ENCODE measurements at places on chromosomes 16 and 17. TPM values are rescaled to one million over a fixed set of nuclear protein-coding genes. Genes with fewer than 3 reads are reported as not detected.

RDM1 gene
- 13.5 TPM for total RNA-seq

ZNF48 gene
- total RNA-seq = 15.6 TPM

DNA sequence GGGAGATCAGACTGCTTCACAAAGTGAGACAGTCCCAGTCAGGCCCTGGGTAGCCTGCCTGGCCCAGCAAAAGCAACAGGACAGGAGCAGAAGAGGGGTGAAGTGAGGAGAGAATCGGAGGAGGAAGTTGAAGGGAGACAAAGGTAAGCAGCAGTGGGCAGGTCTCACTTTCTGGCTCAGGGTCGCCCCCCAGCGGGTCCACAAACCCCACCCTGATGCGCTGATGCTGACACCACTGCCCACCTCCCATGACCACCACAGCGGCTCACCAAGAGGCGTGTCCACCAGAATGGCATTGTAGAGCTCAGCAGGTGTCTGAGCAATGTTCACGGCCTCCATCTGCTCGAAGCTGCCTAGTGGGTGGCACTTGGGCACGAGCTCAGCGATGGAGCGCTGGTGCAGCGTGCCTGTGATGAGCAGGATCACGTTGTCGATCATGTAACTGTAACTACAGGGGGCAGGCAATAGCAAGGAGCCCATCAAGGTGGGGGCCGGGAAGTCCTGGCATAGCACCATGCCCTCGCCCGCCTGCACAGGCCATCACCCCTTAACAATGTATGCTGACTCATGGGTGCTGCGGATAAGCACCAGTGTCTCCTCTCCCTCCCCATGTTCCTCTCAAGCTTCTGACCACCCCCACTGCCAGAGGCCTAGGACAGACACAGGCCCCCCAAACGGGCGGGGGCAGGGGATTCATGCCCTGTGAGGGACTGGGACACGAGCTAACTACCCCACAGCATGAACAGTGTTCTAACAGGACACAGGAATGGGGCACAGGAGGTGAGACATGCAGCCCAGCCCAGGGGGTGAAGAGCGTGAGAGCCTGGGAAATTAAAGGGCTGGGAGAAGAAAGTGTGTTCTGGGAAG, 13.6 kb downstream of the HSD11B2 start:
- DNase-seq = no peak

- DNase-seq = no peak
Observed at GRCh38 chr17:57372156-57372555, 115.8 kb downstream of the MSI2 start.

ARL17A gene
- total RNA-seq = 16.8 TPM

- no peak for DNase-seq
Observed at GRCh38 chr17:29379084-29379991, 10.8 kb upstream of the TAOK1 start.

FCSK gene
- 20.9 TPM for total RNA-seq

GRCh38 chr16:16109453-16110110, 113.7 kb downstream of the ABCC6 start:
- DNase-seq = no peak

- DNase-seq = no peak
Observed at GRCh38 chr16:86970726-86971125, 346.5 kb downstream of the C16orf95 start.

HEXIM1 gene
- total RNA-seq = 40.2 TPM

- no peak for DNase-seq
Observed at GRCh38 chr16:85172455-85173145, 60.3 kb upstream of the CIBAR2 start.

GRCh38 chr17:61579961-61580360, 11.1 kb downstream of the NACA2 start:
- DNase-seq = no peak

UQCRC2 gene
- 279 TPM for total RNA-seq

GRCh38 chr17:32519228-32520103, 32.7 kb downstream of the CDK5R1 start:
- DNase-seq = peak; percentile 68

- no peak for DNase-seq
Observed at GRCh38 chr17:69287168-69287567, 39.8 kb downstream of the ABCA5 start.

TLCD2 gene
- 0.28 TPM for total RNA-seq

GRCh38 chr16:12655537-12655936, 148.2 kb downstream of the CPPED1 start:
- DNase-seq = no peak

KRT32 gene
- not detected for total RNA-seq

ABCA3 gene
- 10.9 TPM for total RNA-seq

SLC52A1 gene
- total RNA-seq = 2.2 TPM

- no peak for DNase-seq
Observed at GRCh38 chr16:85664580-85665372, 24.0 kb downstream of the GINS2 start.

DNA sequence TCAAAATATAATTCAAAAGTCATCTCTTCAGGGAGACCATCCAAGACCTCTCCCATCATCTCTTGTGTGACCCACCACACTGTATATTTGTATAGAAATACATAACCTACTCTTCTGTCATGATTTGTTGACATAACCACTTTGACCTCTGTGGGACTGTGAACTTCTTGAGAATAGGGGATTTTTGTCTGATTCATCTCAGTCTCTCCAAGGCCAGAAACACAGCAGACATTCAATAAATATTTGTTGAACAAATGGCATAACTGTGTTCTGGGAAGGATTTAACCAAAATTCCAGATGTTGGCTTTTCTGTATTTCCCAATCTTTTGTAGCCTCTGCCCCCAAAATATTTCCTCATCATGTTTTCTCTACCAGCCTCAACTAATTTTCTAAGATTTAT, 169.7 kb downstream of the CDH11 start:
- no peak for DNase-seq

CDH16 gene
- not detected for total RNA-seq

RAMP2 gene
- total RNA-seq = not detected

ITGAL gene
- 685 TPM for total RNA-seq

GRCh38 chr16:79437764-79438751, 162.5 kb downstream of the MAF start:
- no peak for DNase-seq

- no peak for DNase-seq
Observed at GRCh38 chr16:66223176-66223780, 143.2 kb upstream of the CDH5 start.

- DNase-seq = no peak
Observed at GRCh38 chr16:73161977-73162376, 114.0 kb upstream of the ZFHX3 start.

DNA sequence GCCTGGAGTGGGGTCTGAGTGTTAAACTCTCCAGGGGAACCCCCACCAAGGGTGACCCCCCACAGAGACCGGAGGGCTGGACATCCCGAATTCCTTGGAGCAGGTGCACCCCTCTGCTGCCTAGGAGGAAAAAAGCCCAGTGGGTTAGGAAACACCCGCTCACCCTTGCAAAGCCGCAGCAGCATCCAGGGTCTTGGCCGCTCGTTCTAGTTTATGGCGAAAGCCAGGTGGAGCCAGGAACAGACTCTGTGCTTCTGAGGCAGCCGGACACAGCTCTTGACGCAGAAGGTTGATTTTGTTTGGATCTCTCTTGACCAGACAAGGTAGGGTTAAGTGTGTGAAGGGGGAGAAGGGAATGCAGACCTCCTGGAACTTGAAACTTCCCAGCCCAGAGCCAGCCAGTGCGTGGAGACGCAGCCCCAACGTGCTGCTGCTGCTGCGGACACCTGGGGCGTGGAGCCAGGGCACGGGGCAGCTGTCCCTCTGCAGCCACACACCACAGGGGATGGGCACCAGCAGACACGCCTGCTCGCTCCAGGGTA, 154.5 kb downstream of the LAT start:
- no peak for DNase-seq

DNA sequence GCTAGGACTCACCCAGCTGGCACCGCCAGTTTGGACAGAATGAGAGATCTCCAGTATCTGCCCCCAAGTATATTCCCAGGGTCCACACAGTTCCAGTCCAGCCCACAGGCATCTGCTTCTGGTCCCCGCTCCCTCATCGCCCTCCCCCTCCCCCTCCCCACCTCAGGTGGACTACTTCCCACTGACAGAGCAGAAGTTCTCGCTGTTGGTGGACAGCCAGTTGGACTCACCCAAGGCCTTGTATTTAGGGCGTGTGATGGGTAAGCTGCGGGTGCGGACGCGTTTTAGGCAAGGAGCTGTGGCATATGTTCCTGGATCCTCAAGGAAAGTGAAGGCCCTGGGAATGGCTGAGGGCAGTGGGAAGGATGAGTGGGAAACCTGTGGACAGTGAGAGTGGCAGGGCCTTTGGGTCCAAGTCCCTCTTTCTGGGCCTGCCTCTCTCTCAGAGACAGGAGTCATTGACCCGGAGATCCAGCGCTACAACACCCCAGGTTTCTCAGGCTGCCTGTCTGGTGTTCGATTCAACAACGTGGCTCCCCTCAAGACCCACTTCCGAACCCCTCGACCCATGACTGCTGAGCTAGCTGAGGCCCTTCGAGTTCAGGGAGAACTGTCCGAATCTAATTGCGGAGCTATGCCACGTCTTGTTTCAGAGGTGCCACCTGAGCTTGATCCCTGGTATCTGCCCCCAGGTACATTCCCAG, 14.9 kb downstream of the CNTNAP1 start:
- DNase-seq = no peak

DNA sequence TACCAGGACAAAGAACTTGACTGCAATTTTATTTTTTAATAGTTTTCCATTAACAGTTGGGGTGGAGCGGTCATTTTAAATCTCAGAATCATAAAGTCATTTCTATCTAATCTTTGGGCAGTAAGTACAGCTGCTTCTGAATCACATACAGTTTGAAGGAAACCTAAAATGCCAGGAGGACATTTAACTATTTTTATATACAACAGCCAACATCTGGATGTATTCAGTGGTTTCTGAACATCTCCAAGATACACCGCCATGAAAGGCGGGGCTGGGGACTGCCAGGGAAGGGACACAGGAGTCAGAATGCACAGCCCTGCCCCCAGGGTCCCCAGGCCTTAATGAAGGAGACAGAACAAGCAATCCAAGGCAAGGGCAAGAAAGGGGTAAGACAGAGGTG, 392.3 kb downstream of the SLC39A11 start:
- DNase-seq = no peak

CCL3 gene
- 77.2 TPM for total RNA-seq

DNA sequence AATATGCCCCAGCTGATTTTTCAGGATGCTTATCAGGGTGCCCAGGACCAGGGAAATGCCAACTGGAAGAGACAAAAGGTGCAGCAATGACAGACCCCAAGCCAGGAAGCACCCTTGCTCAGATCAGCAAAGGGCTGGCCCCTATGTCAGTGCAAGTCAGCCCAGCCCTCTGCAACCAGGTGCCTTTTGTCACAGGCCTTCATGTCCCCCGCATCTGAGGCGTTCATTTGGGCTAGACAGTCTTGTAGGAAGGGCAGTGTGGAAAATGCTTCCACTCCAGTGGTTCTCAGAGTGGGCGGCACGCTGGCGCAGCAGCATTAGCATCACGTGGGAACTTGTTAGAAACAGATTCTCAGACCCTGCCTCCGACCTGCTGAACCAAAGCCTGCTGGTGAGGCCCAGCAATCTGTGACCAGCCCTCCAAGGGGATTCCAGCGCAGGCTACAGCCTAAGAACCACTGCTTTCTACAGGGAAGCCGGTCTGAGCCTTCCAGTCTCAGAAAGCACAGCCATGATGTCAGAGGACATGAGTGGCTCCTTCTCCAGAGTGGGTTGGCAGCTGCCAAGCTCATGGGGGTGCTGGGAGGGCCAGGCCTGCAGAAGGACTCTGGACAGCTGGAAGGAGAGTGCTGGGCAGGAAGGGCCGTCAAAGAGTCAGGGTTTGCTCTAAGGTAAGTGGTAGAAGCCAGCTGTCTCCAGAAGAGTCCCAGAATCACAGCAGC, 13.1 kb downstream of the SLC47A2 start:
- peak; percentile 36 for DNase-seq

DNA sequence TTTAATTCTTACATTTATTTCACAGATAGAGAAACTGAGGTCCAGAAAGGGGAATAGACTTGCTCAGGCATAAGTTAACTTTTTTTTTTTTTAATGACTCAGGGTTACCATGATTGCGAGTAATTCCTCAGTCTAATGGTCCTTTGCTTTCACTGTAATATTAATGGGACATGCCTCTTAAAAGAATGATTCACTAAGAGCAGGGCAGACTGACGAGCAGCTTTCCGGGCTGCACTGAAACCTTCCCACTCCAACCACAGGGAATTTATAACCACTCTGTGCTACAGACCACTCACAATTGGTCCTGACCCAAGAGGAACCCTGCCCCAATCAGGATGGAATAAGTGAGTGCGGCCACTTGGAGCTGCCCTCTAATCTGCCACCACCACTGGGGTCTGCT, 5.7 kb downstream of the HOXB2 start:
- DNase-seq = no peak

GRCh38 chr16:66878067-66878466, 2.2 kb upstream of the PDP2 start:
- DNase-seq = peak; percentile 71

GRCh38 chr16:66418165-66418962, 8.7 kb upstream of the BEAN1 start:
- peak; percentile 38 for DNase-seq

ACACA gene
- 55.4 TPM for total RNA-seq

Data from activated CD8-positive, alpha-beta memory T cell treated with anti-CD3 and anti-CD28 coated beads, Interleukin-2, amount 10 ng/mL, durations not matched to agents 7 days and 5 days (primary cell).